ENCODE measurements at places on chromosomes 5 and 9. TPM values are rescaled to one million over a fixed set of nuclear protein-coding genes. Genes with fewer than 3 reads are reported as not detected.
A peak's percentile ranks its signal among the peaks of the same experiment; 100 is the strongest.

GRCh38 chr5:150180241-150181026, 9.4 kb upstream of the SLC6A7 start:
- DNase-seq = no peak

GRCh38 chr5:131792896-131793295, 3.9 kb downstream of the FNIP1 start:
- DNase-seq = no peak

DNA sequence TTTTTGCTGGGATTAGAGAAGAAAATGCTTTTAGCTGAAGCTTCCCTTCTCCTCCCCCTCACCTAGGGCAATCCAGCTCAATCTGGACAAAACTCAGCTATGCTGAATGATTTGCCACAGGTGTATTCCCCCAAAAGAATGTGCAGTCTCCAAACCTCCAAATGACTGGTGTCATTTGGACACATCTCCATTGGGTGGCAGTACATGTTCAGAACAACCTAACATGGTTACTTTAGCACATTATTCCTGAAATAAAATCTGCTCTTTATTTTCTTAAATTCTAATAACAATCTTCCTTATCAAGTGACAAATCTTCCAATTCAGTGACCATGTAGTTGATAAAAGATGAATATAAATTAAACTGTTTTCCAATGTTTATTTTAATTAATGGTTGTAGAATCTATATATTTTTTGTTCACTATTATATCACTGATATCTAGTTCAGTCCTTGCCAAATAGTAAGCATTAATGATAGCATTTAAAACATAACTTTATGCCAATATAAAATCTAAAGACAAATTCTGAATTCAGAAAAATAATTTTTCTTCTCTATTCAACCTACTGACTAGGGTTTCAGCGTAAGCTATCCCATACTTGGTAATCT, 61.3 kb upstream of the MOCS2 start:
- peak; percentile 62 for DNase-seq

- DNase-seq = no peak
These were observed 81.2 kb downstream of the CRB2 start for GRCh38 chr9:123437201-123437600.

SLC1A1 gene
- 8.4 TPM for total RNA-seq

TAS2R1 gene
- not detected for total RNA-seq
